ENCODE measurements at places on chromosomes 7 and 10.

DNA sequence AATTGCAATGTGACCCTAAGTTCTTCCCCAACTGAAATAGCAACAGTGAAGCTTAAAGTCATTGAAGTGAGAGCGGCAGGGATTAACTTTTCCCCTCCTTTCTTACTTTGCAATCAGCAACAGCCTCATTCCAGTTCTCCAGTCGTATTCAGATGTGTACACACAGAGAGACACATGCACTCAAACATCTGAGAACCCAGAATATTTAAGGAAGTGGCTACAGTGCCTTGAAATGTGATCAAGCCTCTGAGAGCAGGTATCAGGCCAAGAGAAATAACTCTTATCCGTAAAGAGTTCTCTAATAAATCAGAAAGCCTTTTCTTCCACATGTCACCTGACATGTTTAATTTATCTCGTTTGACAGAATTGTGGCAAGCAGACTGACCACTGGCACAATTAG lies 388.9 kb upstream of the NPVF start:
- DNase-seq = no peak

- DNase-seq = peak; percentile 64
These were observed 67.5 kb downstream of the ATXN7L1 start for GRCh38 chr7:105808703-105809590.

DNA sequence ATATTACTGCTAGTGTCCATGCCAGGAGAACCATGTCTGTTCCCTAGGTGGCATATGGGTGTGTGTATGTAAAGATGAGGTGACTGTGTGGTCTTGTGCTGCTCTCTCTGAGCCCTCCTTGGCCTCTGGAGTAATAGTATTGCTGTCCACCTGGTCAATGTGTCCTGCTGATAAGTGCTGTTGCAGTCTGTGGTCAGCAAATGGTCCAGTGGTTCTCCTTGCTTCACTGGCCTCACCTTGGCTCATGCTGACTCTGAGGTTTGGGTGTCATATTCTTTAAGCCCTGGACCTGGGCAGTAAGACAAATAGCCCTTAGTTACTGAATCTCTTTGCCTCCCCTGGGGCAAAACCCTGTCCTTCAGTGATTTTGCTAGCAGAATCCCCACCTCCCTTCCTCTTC lies 56.8 kb downstream of the TPST1 start:
- DNase-seq = no peak

DNA sequence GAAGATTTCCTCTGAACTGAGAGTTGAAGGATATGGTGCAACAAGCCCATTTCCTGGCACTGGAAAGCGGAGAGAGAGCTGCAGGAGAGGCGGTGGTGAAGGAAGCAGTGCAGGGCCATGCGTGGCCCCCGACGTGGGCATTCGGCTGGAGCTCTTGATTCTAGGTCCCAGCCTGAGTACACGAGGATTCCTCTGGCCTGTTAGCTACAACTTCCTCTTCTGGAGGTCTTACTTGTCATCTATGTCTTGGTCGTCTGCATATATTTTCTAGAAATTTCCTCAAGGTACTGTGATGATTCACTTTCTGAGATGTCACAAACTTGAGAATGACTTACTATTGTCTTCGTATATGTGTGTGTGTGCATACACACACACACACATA lies 59.2 kb upstream of the JAZF1 start:
- no peak for DNase-seq

DNA sequence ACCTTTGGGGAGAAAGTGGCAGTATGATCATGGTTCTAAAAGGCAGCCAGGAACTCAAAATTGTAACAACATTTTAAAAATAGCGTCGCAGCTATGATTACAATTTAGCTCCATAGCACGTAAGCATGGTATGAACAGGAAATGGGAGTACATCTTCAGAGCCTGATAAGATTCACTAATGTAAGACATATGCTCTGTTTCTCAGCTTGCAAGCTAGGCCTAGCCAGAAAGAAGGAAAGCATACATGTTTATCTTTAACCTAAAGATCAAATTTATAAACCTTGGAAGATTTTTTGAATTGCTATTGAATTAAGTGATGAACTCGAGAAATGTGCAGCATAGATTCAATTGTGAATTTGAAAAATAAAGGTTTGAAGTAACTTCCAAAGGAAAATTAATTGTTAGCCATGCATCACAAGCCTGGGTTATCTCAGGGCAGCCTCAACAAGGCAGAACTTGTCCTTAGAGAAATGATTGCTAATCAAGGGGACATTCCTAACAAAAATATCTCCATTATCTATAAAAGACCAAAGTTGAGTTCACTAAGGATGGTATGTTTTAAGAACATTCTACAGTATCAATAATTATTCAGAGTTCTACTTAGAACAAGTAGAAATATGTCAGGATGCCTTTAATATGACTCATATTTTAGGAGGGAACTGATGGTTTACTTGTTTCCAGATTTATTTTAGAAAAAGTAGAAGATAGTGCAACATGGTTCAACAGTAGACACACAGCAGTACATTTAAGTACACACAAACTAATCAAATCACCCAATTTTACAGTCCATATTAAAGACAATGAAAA lies 38.8 kb upstream of the SEPTIN7 start:
- DNase-seq = peak; percentile 91

- DNase-seq = no peak
These were observed 239.9 kb downstream of the ADRA2A start for GRCh38 chr10:111316722-111317212.

Measured in fibroblast of pulmonary artery (primary cell).